Glutamatergic neuron (in vitro differentiated cells): ENCODE measurements at places on chromosomes 6 and 20.

GRCh38 chr6:24441599-24441904 lies 38.8 kb downstream of the MRS2 start:
- DNase-seq = no peak

DNA sequence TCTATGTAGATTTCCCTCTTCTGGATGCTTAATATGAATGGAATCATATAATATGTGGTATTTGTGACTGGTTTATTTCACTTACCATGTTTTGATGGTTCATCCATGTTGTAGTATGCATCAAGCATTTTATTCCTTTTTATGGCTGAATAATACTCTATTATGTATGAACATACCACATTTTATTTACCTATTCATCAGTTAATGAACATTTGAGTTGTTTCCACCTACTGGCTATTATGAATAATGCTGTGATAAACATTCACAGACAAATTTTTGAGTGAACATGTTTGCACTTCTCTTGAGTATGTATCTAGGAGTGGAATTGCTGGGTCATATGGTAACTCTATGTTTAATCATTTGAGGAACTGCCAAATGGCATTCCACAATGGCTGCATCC lies 14.9 kb upstream of the ZNF451 start:
- DNase-seq = no peak

DNA sequence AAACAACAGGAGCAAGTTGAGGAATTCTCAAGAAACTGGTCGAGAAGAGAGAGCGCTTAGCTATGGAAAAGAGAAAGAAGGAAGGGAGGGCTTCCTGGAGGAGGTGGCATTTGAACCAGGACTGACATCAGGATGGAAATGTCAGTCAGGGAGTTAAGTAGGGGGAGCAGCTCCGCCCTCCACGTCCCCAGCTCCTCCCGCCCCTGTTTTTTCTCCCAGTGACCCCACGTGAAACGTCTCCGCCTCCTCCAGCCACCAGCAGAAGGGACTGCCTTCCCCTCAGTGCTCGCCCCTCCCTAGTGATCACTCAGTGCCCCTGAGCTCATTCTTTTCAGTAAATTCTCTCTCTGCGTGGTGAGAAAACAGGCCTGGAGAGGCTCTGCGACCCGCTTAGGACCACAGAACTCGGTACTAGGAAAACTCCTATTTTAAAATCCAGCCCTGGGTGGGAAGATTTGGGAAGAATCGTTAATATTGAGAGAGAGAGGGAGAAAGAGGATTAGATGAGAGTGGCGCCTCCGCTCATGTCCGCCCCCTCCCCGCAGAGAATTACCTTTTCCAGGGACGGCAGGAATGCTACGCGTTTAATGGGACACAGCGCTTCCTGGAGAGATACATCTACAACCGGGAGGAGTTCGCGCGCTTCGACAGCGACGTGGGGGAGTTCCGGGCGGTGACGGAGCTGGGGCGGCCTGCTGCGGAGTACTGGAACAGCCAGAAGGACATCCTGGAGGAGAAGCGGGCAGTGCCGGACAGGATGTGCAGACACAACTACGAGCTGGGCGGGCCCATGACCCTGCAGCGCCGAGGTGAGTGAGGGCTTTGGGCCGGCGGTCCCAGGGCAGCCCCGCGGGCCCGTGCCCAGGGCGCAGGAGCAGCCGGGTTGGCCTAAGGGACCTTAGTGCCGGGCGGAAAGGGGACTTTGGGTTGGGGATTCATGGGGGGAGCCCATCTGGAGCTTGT lies 4.6 kb downstream of the HLA-DPB1 start:
- DNase-seq = peak; percentile 47

DNA sequence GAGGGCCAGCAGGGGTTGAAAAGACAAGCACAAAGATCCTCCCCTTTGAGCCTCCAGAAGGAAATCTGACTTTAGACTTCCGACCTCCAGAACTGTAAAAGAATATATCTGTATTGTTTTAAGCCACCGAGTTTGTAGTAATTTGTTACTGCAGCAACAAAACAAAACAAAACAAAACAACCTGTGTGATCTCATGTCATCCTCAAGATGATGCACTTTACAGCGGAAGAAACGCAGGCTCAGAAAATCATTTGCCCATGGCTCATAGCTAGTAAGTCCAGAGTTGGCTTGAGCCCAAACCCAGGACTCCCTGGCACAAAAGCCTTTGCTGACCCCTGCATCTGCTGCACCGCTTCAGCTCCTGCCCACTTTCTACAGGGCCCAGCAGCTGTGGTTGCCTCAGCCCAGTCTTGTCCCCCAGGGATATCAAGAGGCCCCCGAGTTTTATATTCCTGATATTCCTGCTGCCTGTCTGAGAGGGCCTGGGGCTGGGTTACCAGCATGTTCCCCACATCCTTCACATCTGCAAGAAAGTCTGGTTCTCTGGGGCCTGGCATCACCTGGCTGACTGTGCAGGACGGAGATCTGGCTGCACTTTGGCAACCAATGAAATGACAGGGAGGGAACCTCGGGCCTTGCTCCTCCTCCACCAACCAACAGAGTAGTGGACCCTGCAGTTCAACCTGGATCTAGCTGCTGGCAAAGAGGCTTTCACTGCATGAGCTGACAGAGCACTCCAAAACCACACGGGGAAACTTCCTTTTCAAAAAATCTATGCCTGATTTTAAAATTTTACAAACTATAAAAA lies 56.9 kb downstream of the JPH2 start:
- no peak for DNase-seq

GRCh38 chr6:20366082-20366830 lies 35.4 kb upstream of the E2F3 start:
- no peak for DNase-seq

- DNase-seq = no peak
Observed at GRCh38 chr6:65148839-65149238, 558.2 kb downstream of the EYS start.

GRCh38 chr6:153170511-153170910 lies 39.4 kb upstream of the RGS17 start:
- no peak for DNase-seq

DNA sequence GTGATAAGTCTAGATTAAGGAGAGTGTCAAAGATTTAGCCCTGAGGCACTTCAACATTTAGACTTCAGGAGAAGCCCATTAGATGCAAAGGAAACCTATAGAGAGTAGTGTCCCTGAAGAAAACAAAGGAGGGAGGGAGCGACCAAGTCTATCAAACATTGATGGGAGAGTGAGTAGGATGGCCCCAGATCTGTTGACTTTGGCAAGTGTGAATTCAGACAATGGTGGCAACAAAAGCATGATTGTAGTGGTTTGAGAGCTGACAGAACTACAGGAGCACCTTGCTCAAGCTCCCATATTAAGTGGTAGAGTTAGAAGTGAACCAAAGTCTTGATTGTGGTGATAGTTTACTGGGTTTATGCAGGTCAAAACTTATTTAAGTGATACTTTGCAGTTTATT lies 979 bp upstream of the ABCF1 start:
- no peak for DNase-seq

- DNase-seq = no peak
Observed at GRCh38 chr20:41205313-41205712, 68.0 kb downstream of the PLCG1 start.

GRCh38 chr6:43579171-43579570 lies 3.2 kb downstream of the POLH start:
- DNase-seq = no peak

- no peak for DNase-seq
Observed at GRCh38 chr6:149065658-149066556, 251.6 kb upstream of the TAB2 start.
